ENCODE measurements at places on chromosomes 3 and 15.

GRCh38 chr3:196219194-196219969, 3.0 kb downstream of the SLC51A start:
- DNase-seq: peak; percentile 72

DNA sequence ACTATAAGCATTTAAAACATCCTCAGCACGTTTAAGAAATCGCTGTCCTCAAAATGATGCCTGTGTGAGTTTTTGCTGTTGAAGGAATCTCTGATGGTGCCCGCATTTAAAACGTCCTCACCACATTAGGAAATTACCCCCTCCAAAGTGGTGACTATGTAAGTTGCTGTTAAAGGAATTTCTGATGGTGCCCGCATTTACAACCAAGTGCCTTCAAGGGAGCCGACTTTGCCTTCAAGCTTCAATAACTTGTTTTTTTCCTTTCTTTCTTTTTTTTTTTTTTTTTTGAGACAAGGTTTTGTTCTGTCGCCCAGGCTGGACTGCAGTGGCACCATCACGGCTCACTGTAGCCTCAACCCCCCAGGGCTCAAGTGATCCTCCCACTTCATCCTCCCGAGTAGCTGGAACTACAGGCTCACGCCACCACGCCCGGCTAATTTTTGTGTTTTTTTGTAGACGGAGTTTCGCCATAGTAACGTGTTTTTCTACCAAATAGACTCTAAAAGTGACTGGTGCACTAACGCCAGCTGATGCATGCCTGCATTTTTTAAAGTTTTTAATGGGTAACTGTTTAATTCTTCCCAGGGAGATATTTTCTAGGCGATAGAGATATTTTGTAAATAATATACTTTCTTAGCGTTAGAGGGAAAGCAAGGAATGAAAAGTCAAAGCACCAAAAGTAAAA, 19.0 kb upstream of the TSEN2 start:
- DNase-seq: no peak

GRCh38 chr15:94259121-94259751, 27.9 kb downstream of the MCTP2 start:
- DNase-seq: peak; percentile 35

DNA sequence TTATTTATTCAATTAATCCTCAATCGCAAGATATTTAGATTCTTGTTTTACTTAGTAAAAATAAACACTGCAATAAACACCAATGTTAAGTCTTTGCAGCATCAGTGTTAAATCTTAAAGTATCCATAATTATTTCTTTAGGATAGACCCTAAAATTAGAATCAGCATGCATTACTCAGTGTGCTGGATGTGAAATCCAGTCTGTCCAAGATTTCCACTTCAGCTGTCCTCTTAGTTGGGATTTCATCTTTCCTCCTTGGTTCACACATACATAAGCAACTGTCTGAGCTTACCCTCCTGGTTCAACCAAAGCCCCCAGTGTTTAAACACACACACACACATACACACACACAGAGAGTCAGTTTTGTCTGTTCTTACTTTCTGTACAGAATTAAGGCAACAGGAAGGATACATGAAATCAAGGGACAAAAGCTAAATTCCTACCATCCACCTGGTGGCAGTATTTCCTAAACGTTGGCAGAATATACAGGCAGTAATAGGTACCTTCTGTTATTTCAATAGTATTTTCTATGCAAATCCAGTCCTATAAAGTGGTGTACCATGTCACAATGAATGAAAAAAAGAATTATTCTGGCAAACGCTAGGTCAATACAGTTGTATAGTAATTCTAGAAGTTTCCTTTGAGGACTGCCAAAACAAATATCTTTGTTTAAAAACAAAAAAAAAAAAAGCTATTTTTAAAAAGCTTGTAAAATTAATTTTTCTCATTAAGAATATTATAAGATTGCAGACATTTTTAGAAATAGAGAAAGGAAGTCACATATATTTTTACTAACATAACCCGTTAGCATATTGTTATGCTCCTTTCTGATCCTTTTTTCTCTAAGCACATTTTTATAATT, 27.3 kb upstream of the DMXL2 start:
- peak; percentile 78 for DNase-seq

DNA sequence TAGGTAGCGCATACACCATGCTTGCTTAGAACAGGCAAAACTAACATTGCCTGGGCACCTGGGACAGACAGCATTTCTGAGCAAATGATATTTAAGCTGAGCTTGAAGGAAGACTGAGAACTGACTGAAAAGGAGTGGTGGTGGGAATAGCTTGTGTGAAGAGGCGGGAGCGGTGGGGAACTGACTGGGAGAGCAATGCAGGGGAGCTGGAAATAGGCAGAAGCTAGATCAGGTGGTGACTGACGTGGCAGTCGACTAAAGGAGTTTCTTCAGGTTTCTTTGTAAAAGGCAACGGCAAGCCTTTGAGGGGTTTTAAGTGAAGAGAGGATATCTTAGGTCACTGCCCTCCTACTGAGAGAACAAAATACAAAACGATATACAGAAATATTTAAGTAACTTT, 61.8 kb downstream of the NEO1 start:
- DNase-seq: no peak

- no peak for DNase-seq
Observed at GRCh38 chr3:9400616-9401015, 3.2 kb downstream of the SETD5 start.
